CD4-positive, alpha-beta memory T cell (primary cell): ENCODE measurements at places on chromosomes 13 and 19. TPM values are rescaled to one million over a fixed set of nuclear protein-coding genes. Genes with fewer than 3 reads are reported as not detected.

Gene ACTMAP
- total RNA-seq: 5.5 TPM

Gene AKAP8
- 71.5 TPM for total RNA-seq

Gene ZNF296
- 1.9 TPM for total RNA-seq

Gene TNPO2
- 66.0 TPM for total RNA-seq

Gene ZNF846
- 16.9 TPM for total RNA-seq

Gene ARHGAP45
- 836 TPM for total RNA-seq

Gene MUC16
- not detected for total RNA-seq

Gene ZNF433
- 0.44 TPM for total RNA-seq

Gene MISP3
- 1.6 TPM for total RNA-seq

Gene CYSLTR2
- total RNA-seq: 3.3 TPM

Gene NUMBL
- total RNA-seq: 15.8 TPM

Gene KLK6
- not detected for total RNA-seq

Gene EFNA2
- not detected for total RNA-seq

Gene CGB2
- total RNA-seq: not detected

Gene HCN2
- total RNA-seq: 2.5 TPM

Gene NLRP5
- total RNA-seq: not detected

Gene IL4I1
- total RNA-seq: 3.4 TPM

Gene ZNF135
- 0.41 TPM for total RNA-seq

Gene CPB2
- not detected for total RNA-seq

Gene CYP4F2
- not detected for total RNA-seq

Gene ZNF525
- 36.5 TPM for total RNA-seq

Gene MBD3L3
- not detected for total RNA-seq

Gene KLK12
- not detected for total RNA-seq

Gene ZNF567
- 19.8 TPM for total RNA-seq

Gene RETN
- not detected for total RNA-seq

Gene MAST1
- total RNA-seq: not detected

Gene GRK1
- not detected for total RNA-seq

Gene ZNF486
- 11.7 TPM for total RNA-seq

Gene SPPL2B
- 82.8 TPM for total RNA-seq

Gene IL12RB1
- total RNA-seq: 39.3 TPM

Gene ZIK1
- 11.3 TPM for total RNA-seq

Gene PGLYRP2
- 0.61 TPM for total RNA-seq

Gene ZNF560
- total RNA-seq: not detected

Gene SPRED3
- 3.0 TPM for total RNA-seq

Gene DAND5
- not detected for total RNA-seq

Gene DCT
- 0.53 TPM for total RNA-seq

Gene NKPD1
- total RNA-seq: 0.80 TPM

Gene PLA2G4C
- 10.7 TPM for total RNA-seq

Gene DIRAS1
- not detected for total RNA-seq

Gene RPL28
- total RNA-seq: 3,159 TPM

Gene TRPC4
- total RNA-seq: not detected

Gene SIGLEC12
- not detected for total RNA-seq

Gene PSG3
- total RNA-seq: not detected

Gene ZNF541
- total RNA-seq: 0.79 TPM

Gene MBD3L5
- not detected for total RNA-seq

Gene LIM2
- total RNA-seq: not detected

Gene APLP1
- total RNA-seq: not detected

Gene ZNF99
- total RNA-seq: not detected

Gene FFAR2
- 0.15 TPM for total RNA-seq

Gene CEBPA
- total RNA-seq: 2.4 TPM

Gene ZNF613
- total RNA-seq: 8.9 TPM

Gene FXYD7
- total RNA-seq: 9.6 TPM

Gene CLEC11A
- 1.2 TPM for total RNA-seq

Gene C1QTNF9B
- not detected for total RNA-seq

Gene ZNF329
- 14.2 TPM for total RNA-seq

Gene KLK4
- total RNA-seq: not detected

Gene NPAS1
- 0.35 TPM for total RNA-seq

Gene ZNF253
- 23.8 TPM for total RNA-seq

Gene ZNF844
- total RNA-seq: 9.8 TPM
